Calu3 (cell line): ENCODE measurements at places on chromosomes 5 and 9. TPM values are rescaled to one million over a fixed set of nuclear protein-coding genes. Genes with fewer than 3 reads are reported as not detected.

Gene PAPPA
- total RNA-seq, result not detected in 2 replicates

Gene PCA3
- total RNA-seq, result not detected in 2 replicates

Gene CDKN2B-AS1
- total RNA-seq, result 8.9 and 10.5 TPM in 2 replicates

GRCh38 chr5:134626369-134627014, 6.1 kb downstream of the SAR1B start:
- no peak for DNase-seq

GRCh38 chr5:180069589-180070247, 1.8 kb downstream of the RNF130 start:
- DNase-seq, result no peak

DNA sequence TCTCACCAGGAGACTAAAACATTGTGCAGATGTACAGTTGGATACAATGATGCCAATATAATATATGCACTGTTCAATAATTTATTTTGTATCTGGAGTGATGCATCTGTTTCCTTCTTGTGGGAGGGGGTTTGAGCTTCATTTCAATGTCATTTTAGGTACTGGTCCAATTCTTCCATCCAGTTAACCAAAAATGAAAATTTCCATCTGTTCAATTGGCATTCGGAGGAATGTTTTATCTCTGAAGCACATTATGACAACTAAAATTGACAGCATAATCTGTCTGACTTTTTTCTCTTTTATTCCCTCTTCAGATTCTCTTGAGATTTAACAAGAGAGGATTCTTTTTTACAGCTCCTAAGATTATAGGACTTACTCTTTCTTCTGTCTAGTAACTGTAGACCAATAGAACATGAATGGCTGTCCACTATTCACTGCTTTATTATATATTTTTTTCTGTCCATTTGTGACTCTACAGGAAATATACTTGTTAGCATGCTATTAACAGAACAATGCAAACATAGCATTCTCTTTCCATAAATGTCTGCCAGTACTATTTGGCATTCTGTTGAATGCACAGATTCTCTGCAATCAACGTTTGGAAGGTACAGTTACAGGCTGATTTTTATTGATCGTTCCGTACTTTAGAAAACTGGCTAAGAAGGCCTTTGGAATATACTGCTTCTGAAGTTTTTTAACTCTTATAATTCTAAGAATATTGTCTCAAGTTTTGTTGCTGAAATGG, 57.8 kb downstream of the NDUFAF2 start:
- DNase-seq, result no peak
